Cortex of kidney (tissue), 1 donor: ENCODE measurements at places on chromosomes 5 and 9.

GRCh38 chr5:97121848-97122247, 20.6 kb downstream of the LIX1 start:
- DNase-seq: no peak

DNA sequence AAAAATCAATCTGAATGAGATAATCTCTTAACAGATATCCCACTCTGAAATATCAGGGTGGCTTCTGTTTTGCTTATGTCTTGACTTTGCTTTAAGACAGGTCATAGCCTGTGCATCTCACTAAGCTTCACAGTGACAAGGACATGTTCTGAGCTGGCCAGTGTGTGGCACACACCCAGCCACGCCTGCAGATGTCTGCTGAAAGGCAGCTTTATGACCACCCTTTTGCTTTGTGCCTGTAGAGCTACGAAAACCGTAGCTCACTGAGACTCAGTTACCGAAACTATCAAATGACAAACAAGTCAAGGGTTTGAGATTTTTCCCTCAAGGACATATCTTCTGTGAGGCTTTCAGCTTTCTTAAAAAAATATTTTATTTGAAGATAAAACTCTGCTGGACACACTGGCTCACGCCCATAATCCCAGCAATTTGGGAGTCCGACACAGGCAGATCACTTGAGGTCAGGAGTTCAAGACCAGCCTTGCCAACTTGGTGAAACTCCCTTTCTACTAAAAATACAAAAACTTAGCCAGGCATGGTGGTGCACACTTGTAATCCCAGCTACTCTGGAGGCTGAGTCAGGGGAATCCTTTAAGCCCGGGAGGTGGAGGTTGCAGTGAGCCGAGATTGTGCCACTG, 233.2 kb downstream of the SPATA31A1 start:
- DNase-seq: no peak

DNA sequence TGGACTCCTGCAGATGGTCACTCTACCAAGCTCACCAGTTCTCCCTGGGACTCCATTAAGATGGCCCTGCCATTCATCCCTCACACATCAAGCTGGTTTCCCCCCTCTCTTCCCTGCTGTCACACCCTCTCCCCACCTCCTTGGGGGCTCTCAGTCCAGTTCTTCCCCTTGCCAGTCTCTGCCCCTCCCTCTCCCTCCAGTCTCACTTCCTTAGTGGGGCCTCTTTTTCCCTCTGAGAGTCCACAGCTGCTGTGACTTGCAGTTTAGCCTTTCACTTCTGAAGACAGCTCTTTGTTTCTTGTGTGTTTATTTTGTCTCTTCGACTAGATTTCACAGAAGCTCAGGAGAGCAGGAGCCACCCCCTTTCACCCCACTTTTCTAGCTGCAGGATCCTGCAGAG, 10.5 kb downstream of the DOCK2 start:
- no peak for DNase-seq

GRCh38 chr5:136626531-136626930, 261.2 kb upstream of the TRPC7 start:
- no peak for DNase-seq

GRCh38 chr9:34744295-34745221, 34.6 kb upstream of the CCL21 start:
- DNase-seq: no peak

GRCh38 chr5:9829621-9830020, 199.5 kb upstream of the TAS2R1 start:
- no peak for DNase-seq

DNA sequence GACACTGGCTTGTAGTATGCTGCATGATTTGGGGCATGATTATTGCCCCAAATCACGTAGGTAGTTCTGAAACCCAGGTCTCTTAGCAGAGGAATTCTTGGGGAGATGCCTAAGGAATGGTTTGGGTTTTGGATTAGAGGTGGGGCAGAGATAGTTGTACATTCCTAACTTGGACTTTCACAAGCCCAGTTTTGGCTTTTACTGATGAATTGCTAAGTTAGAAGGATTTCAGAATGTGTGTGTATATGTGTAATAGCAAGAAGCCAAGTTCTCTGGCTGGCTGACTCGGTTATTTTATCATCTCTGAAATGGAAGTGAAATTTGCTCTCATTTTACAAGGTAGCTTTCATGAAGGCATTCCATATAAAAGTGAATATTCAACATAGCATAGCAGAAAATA, 23.8 kb upstream of the ZNF131 start:
- no peak for DNase-seq

DNA sequence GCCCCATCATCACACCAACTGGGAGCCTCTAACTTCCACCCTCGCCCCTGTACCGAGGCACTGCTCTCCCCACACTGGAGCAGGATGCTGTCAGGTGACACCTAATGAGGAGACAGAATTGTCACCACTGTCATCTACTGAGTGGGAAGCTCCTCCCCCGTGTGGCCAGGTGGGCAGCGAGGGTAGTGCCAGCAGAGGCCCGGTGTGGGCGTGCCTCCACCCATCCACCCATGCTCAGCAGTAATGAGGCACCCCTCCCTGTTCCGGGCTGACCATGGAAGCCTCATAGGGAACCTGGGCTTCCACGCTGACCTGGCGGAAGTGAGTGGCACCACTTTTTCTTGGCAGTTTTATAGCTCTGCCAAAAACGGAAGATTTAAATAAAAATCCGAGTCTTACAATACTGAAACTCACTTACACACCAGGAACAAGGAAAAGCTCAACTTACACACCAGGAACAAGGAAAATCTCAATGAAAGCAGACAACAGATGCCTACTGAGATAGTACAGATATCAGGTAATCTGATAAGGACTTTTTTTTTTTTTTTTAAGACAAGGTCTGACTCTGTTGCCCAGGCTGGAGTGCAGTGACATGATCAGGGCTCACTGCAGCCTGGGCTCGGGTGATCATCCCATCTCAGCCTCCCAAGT, 30.6 kb upstream of the ASS1 start:
- DNase-seq: no peak

DNA sequence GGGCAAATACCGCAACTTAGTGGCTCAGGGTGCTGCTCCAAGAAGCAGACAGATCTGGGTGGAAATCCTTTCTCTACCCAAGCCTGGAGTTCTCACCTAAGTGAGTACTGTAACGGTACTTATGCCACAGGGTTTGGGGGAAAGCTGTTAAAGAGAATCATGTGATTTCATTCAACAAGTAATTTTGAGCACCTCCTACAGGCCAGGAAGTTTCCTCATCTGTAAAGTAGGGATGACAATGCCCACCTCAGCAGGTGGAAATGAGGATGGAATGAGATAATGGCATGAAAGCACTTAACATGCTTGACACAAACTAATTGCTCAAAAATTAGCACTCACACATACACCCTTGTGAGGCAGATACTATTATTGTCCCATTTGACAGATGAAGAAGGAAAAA, 114.1 kb downstream of the JAKMIP2 start:
- DNase-seq: no peak

DNA sequence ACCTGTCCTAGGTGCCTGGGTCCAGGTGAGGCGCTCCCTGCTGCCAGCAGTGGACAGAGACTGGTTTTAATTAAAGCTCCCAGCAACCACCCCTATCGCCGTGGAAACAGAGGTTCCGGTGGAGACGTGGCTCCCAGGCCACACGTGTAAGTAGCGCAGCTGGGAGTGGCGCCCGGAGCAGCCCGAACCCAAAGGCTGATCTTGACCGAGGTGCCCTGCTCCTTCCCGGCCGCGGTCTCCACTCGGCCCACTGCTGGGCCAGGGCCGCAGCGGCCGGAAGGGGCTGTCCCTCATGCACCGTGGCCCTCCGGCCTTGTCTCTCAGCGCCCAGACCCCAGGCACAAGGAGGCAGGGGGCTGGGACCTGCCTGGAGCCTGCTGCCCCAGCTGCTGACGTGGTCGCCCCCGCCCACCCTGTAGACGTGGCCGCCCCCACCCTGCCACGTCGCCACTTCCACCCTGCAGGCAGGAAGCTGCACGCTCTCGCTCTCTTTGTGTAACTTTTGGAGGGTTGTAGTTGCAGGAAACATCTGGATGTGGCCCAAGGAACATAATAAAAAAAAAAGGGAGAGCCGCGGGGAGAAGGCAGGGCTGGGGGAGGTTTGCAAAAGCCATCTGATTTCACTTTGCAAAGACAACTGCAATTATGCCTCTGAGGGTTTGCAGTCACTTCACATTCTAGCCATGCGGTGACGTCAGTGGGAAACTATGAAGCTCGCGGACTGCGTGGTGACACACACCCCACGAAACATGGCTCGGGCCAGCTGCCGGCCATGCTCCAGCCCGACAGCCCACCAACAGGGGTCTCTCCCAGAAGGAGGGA, 129.9 kb downstream of the RXRA start:
- DNase-seq: no peak

GRCh38 chr9:104094534-104095015, 466 bp downstream of the SMC2 start:
- DNase-seq: no peak

GRCh38 chr5:177405805-177406204, 3.6 kb downstream of the F12 start:
- DNase-seq: no peak

DNA sequence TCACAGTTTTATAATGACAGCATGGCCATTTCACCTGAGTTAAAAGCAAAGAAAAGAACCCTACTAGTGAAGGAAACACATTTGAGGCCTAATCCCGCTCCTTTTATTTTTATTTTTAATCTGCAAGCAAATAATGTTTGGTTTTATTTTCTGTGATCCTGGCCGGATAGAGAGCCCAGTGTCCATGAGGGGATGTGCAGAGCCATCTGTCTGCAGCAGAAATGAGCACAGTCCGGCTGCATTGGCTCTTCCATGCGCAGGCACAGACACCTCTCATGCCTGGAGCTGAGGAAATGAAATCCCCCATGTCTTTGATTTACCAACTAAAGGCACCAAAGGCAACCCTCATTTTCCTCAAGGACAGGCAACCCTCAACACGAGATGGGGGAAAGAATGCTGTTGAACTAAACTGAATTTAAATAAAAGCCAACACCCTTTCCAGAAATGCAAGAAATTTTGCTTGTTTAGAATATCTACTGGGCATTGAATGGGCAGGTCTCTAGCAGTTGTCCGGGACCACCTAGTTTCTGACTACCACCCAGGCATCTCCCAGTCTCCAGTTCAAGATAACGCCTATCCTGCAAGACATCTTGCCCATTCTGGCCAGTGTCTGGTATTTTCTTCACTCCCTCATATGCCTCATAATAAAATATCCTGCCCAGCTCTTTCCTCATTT, 47.9 kb upstream of the SEMA6A start:
- DNase-seq: no peak

DNA sequence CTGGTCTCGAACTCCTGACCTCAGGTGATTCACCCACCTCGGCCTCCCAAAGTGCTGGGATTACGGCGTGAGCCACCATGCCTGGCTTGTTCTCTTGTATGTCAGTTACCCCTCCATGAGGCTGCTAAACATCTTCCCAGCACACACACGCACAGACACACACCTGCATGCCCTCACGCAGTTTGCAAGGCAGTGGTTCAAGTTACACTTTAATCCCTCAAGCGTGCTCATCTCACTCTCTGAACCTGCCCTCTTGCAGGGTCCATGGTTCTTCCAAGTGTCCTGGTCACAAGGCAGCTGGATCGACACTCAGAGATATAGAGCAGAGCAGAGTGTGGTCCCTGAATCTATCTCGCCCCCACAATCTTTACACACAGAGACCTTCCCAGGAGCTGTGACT, 34.1 kb upstream of the RUFY1 start:
- no peak for DNase-seq

- DNase-seq: peak; percentile 60
Observed at GRCh38 chr5:138331449-138332368, at the start of gene CDC25C. TSS of gene CDC25C (minus strand) at chr5:138331804. CDS start at chr5:138331180, 624 bp downstream.

- no peak for DNase-seq
Observed at GRCh38 chr5:4989118-4989517, 151.0 kb upstream of the ADAMTS16 start.

DNA sequence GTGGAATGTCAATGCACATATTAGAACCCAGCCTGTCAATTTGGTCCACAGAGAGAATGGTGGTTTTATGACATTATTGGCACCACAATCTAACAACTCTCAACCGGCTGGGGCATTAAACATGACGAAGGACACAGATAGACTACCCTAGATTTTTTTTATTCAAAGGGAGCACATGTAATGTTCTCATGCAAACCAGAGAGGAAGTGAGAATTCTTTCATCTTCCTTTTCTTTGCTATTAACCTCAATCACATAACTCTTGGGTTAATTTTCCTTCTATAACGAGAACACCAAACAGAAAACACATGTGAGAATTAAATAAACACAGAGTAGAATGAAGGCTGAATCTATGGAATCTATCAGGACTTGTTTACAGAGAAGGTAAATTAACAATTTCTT, 94.9 kb upstream of the TNC start:
- no peak for DNase-seq

DNA sequence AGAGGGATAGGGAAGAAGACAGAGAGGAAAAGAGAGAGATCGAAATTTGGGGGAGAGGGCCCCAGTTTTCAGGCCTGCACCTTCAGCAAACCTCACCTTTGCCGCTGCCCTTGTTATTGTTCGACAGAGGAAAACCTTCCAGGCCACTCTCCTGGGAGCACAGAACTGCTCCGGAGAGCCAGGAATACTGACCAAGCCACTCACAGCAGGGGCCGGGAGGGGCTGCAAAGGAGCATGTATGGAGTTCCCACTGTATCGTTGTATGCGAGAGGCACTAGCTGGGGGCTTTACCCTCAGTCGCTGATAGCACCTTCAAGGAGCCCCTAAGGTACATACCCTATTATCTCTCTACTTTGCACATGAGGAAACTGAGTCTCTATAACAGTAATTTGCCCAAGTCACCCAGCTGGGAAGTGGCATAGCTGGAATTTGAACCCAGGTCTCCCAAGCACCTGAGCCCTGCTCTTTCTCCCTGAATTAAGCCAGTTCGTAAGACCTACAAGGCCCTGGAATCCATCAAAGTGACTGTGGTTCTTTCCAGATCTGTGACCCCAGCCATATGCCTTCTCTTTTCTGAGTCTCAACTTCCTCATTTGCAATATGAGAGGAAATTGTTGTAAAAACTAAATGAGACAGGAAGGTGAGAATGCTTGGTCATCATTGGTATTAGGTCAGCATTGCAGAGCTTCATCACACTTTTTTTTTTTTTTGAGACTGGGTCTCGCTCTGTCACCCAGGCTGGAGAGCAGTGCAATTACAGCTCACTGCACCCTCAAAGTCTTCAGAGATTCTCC, 21.0 kb upstream of the FOXE1 start:
- DNase-seq: no peak

GRCh38 chr5:54869691-54870090, 115.7 kb downstream of the ESM1 start:
- DNase-seq: no peak

GRCh38 chr9:5817862-5818261, 15.1 kb downstream of the ERMP1 start:
- DNase-seq: no peak
